ELF-1 (cell line): ENCODE measurements at places on chromosomes 11 and 22.

GRCh38 chr11:118522571-118523072 is 4.7 kb upstream of the TTC36 start:
- peak; percentile 68 for DNase-seq

DNA sequence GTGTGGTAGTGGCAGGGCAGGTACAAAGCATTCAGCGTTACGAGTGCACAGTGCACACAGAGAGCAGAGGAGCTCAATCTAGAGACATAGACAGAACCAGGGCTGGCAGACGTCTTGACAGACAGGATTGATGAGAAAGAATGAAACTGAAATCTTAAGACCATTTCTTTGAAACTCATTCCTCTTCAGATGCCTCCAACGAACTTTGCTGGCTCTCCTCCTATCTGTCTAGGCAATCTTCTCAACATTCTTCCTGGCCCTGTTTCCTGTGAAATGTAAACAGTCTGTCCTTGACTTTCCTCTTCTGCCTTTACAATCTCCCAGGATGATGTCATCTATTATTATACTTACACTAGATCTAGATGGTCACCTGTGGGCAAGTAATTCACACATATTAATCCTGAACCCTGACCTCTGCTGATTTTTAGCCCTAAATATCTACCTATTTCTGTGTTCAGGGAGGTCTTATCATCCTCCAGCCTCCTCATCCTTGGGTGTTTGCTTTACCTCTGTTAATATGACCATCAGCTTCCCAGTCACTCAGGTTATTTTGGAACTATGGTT is 119.5 kb downstream of the ENTHD1 start:
- no peak for DNase-seq

- DNase-seq, result no peak
Measured at GRCh38 chr11:79086056-79086455, 354.8 kb downstream of the TENM4 start.

DNA sequence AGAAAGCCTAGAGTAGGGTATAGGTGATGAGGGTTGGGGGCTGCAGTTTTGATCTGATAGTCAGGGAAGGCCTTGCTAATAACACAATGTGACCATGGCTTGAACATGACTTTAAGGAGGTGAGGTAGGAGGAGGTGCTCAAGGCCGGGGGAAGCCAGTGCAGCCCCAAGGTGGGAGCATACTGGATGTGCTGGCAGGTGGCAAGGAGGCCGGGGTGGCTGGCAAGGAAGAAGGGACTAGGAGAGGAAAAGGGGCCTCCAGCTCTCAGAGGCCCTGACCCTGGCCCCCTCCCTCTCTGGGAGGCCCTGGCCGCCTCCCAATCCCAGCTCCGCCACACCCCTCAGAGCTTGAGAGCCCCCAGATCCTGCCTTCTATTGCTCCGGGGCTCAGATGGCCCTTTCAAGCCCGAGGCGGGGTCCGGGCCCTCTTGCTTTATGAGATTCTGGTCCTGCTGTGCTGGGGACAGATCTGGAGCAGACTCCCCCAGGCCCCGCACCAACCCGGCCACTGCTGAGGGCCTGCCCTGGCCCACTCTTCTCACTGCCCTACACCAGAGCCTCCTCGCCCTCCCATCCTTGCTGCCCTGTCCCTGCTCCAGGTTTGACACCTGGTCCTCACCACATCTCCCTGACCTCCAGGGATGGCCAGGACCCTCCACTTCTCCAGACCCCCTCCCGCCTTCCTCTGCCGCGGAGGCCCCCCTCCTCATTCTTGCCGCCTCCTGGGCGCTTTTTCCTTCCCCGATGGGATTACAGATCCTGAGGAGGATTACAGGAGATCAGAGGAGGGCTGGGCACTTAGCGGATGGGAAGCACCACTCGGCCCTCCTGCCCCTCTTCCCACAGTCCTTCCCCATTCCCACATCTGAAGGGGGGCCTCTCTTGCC is 1.8 kb downstream of the PITPNM1 start:
- DNase-seq, result no peak

DNA sequence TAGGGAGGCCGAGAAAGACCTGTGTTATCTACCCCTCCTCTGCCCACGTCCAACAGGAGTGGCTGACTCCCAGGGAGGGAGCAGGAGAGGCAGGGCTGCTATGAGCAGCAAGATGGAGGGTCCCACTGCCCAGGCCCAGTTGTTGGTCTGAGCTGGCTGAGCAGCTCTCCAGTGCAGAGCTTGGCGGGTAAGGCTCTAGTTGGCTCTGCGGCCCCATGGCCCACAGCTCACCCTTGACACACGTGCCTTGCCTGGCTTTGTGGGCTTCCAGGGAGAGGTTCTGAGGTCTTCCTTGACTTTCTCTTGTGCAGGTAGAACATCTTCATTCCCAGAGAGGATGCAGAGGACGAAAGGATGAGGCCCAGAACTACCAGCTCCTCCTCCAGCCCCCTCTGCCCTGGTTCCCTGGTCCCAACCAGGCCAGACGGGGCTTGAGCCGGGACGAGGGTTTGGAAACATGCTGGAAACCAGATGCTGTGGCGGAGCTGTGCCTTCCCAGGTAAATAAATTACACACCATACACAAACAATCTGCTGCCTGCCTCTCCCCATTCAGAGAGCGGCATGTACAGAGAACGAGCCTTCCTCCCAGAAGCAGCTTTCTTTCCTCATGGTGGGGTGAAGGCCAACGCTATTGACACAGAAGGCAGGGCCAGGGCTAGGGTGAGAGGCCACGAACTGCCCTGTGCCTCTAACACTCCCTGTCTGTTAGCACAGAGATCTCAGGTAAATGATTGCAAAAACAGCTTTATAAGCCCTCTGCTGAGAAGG is 48.1 kb downstream of the DSCAML1 start:
- no peak for DNase-seq

GRCh38 chr11:13052130-13052571 is 43.0 kb downstream of the RASSF10 start:
- DNase-seq, result peak; percentile 86

DNA sequence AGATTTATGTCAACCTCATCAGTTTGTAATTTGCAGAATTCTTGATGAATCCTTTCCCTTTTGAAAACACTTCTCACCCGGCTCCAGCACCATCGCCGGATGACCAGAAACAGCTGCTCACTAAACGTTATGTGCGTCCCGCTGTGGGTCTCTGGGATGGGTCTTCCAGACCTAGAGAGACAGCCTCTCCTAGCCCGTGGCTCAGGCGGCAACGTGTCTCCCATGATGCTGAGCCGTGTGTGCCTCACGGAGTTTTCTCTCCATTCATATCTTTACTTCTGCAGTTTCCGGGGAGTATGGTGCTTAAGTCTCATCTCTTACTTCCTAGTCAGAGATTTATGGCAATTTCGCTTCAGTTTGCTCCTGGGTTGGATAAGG is 25.0 kb upstream of the ACR start:
- DNase-seq, result no peak

DNA sequence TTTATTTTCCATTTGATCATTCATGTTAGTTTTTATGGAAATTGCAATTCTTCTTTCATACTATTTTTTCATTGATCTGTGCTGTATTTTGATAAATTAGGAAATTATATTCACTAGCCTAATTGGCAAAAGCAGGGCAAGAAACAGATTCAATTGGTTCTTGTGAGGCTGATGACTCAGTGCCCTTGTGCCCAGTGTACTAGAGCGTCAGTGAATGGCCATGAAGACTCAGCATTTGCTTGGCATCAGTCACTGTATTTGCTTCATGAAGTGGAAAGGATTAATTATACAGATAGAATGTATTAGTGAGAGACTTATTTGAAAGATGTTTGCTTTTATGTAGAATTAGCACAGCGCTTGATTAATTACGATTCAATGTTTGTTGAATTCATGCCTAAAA is 31.8 kb downstream of the MRGPRX1 start:
- no peak for DNase-seq

- DNase-seq, result no peak
Measured at GRCh38 chr11:34341931-34342533, 15.8 kb downstream of the ABTB2 start.

GRCh38 chr11:124194293-124195188 is 11.4 kb downstream of the OR10D3 start:
- no peak for DNase-seq

GRCh38 chr11:130448416-130449309 is at the start of gene ADAMTS15:
ADAMTS15 (plus strand) TSS chr11:130448645; CDS start chr11:130448974, 329 bp downstream.
- peak; percentile 94 for DNase-seq

DNA sequence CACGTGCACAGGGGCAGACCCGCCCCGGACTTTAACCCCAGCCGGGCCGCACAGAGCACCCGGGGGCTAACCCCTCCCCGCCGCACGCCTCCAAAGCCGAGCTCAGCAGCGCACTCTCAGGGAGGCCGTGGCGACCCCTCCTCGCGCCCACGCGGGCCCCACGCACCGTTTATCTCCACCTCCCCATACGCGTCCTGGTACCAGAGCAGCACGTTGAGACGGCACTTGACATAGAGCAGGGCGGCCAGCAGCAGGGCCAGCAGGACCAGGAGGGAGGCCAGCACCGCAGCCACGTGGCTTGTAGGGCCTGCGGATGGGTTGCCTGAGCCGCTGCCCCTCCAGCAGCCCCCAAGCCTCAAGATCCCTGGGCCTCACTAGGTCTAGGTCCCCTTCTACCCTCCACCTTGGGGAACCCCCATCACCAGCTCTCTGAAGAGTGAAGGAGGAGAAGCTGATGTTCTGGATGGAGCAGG is 7.1 kb downstream of the SIGIRR start:
- no peak for DNase-seq

- DNase-seq, result no peak
Measured at GRCh38 chr11:95524314-95525036, 265.1 kb downstream of the FAM76B start.

- no peak for DNase-seq
Measured at GRCh38 chr11:131678658-131679340, 308.4 kb downstream of the NTM start.

DNA sequence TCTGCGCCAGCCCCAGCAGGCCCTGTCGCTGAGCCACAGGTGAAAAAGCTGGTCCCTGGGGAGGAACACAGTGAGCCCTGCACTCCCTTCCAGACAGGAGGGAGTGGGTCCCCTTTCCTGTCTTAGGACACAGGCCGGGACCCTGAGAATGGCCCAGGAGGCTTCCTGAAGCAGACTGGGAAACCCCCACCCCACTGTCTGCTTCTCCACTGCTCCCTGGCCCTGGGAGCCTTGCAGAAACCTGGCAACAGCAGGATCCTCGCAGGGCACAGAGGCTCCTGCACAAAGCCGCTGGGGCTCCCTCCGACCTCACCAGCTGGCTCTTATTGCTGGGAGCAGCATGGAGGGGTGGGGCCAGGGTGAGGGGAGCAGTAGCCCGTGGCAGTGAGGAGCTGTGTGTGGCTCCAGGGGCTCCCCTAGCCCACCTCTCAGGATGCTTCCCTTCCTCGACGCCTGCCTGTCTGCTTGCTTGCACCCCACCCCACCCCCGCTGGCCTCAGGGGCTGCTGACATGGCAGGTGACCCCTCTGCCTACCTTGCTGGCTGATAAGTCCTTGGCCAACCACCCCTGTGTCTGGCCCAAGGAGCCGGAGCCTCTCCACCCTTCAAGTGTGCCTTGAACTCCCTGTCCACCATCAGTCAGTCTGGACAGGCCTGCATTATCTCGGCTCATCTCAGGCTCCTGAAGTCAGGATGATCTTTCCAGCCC is 72.1 kb upstream of the KCNQ1OT1 start:
- DNase-seq, result no peak

DNA sequence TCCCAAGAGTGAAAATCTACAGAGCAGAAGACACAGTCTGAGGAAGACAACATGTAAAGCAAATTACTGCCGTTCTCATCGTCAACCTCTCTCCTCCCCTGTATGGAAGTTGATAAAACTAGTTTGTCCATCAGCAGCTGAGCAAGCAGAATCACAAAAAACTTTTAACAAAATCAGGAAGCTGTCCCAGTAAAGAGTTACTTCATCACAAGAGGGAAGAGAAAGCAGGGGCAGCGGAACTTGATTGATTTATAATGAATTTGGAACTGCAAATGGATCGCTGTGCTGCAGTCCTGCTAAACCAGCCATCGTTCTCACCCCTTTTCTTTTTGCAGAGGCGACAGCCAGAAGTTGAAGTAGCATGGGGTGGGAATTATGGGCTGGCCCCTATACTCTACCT is 13.7 kb upstream of the UCP3 start:
- no peak for DNase-seq

DNA sequence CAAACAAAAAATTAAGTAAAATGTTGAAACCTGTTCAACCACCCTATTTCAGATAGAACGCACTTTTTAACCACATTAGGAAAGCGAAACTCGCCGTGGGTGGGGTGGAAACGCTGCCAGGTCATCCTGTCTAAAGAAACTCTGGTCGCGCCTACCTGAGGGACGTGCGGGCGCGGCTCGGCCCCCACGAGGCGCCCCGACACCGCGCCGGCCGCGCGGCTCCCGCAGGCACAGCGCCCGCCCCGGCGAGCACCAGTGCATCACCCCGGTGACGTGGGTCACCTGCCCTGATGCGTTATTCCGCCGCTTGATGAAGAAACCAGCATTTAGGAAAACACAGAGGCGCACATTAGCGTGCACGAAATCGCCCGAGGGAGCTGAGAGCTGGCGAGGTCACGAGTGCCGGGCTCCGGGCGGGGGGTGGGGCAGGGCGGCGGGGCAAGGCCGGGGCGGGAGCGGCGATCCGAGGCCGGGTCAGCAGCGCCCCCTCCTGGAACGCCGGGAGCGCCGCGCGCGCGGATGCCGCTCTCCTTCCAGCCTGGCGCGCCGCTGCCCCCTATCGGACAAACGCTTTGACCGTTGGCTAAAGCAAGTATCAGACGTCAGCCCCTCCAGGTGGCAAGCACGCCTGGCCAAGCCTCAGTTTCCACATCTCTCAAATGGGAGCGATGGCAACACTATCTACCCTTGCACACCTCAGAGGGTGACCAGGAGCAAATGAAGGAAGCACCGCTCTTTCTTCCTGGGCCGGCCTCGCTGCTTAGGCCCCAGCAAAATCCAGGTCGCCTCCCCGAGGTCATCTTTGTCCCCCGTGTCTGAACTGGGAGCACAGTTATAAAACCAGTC is 15.7 kb upstream of the SNX32 start:
- DNase-seq, result peak; percentile 93

- no peak for DNase-seq
Measured at GRCh38 chr11:86688398-86689179, 16.2 kb upstream of the ME3 start.

- DNase-seq, result peak; percentile 54
Measured at GRCh38 chr11:133842053-133842452, 3.3 kb downstream of the SPATA19 start.

DNA sequence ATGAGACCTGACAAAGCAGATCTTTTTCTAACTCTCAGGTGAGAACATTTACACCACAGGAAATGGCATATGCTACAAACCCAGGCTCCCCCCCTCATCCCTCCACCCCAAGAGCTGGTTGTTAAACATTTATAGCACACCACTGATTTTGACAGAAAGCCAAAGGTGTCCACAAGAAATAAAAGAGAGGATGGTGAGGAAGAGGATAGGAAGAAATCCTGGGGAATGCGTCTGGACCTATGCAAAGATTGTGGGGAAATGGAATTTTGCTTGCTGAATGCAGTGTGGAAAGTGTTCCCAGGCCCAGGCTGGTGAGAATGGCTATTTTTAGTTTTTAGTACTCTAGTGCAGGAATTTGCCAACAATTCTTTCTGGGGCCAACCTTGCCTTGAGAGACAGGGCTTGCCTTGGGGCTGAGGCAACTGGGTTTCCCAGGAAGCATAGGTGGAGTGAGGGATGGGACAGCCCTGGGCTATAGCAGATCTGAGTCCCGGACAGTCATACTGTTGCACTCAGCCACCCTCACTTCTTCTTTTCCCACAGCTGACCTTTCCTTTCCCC is 163.9 kb downstream of the ADAMTS15 start:
- no peak for DNase-seq
